Activated CD8-positive, alpha-beta T cell treated with anti-CD3 and anti-CD28 coated beads, Interleukin-2, amount 10 ng/mL, durations not matched to agents 7 days and 5 days (primary cell): ENCODE measurements at places on chromosomes 12 and 14. TPM values are rescaled to one million over a fixed set of nuclear protein-coding genes. Genes with fewer than 3 reads are reported as not detected.

DNA sequence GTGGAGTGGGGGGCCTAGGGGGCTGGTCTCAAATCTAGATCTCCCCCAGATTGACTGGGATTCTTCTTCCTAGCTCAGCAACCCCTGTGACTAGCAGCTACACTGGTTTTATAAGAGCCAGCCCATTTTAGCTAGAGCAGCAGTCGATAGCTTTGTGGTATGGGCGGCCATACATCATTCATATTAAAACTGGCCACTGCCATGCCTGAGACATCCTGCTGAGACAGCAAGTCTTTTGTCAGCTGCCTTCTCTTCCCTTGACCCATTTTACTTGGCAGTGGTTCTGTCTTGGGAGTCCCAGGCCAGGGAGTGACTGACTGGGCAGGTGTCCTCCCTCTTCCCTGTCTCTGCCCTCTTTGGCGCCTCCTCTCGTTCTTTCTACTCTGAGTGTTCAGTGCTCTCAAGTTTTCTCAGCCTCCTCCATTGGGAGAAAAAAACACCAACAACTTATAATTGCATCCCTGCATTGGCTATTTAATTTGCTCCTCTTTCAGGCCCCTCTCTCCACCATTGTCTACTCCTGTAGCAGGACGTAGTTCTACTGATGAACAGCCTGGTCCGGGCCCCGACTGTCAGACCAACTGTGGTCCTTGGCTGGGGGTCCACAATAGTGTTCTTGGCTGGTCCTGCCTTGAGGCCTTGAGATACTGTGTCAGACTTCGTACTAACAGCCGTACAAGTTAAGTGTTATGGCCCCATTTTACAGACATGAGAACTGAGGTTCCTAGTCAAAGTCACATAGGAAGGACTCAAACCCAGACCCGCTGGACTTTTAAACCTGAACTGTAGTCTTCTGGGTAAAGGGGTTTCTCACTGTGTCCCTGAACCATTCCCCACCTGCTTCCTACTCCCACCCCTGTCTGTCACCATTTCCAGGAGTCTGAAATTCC, 18.3 kb upstream of the JDP2 start:
- H3K4me3 ChIP-seq, result no peak overlapping the region
- H3K36me3 ChIP-seq, result no peaks in the 10 kb centered on the region
- no peak for DNase-seq

DNA sequence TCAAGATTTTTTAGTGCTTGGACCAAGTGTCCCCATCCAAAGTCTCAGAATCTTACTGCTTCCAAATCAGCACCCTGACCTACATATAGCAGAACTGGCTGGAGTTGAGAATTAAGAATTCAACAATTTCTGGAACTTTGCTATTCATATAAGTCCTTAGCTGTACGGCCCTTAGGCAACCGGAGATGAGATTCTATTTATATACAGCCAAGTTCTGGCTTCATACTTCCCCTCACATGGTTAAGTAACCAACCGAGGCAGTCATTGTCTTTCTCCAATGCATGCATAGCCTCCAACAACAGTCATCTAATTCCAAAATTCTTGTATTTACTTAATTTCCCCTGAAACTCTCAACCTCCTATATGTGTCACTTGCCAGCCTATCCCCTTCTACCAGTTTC, 76.6 kb downstream of the SINHCAF start:
- no peak overlapping the region for H3K27ac ChIP-seq
- no peak overlapping the region for H3K4me3 ChIP-seq
- no peaks in the 10 kb centered on the region for H3K4me1 ChIP-seq

- no peak for DNase-seq
- no peak overlapping the region for H3K27ac ChIP-seq
- no peak overlapping the region for H3K4me3 ChIP-seq
- no peaks in the 10 kb centered on the region for H3K4me1 ChIP-seq
- no peaks in the 10 kb centered on the region for H3K27me3 ChIP-seq
Observed at GRCh38 chr12:105803292-105803691, 335.5 kb downstream of the NUAK1 start.

- peak overlapping the region; percentile 76 for H3K4me3 ChIP-seq
- H3K36me3 ChIP-seq, result peaks cover 20% of the 10 kb centered on the region
- DNase-seq, result peak; percentile 25
- peaks cover 49% of the 10 kb centered on the region for H3K4me1 ChIP-seq
- no peaks in the 10 kb centered on the region for H3K27me3 ChIP-seq
- peak overlapping the region; percentile 89 for H3K27ac ChIP-seq
Observed at GRCh38 chr14:102775855-102776760, 1.1 kb upstream of the TRAF3 start.

DNA sequence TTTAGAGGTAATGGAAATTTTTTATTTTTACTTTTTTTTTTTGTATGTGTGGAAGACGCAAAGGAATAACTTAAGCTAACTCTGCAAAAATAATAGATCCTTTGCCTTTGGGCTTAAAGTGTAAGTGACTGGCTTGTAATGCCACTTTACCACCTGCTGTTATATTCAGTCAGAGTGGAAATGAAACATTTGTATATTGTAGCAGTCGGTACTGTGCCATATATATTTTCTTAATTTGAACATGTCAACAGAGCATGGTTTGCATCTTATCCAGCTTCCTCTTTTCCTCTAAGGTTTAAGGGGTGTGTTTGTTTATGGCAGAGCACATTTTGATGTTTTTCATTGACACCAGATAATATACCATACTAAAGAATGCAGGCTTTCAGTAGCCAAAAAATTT, 176.6 kb downstream of the TRHDE start:
- no peak overlapping the region for H3K4me3 ChIP-seq
- H3K36me3 ChIP-seq, result no peaks in the 10 kb centered on the region
- no peak for DNase-seq
- no peak overlapping the region for H3K27ac ChIP-seq

- H3K4me1 ChIP-seq, result no peaks in the 10 kb centered on the region
- no peak overlapping the region for H3K27ac ChIP-seq
- H3K27me3 ChIP-seq, result peaks cover 24% of the 10 kb centered on the region
- no peaks in the 10 kb centered on the region for H3K36me3 ChIP-seq
- H3K4me3 ChIP-seq, result no peak overlapping the region
Observed at GRCh38 chr14:62097072-62097471, 334.9 kb downstream of the SNAPC1 start.

GRCh38 chr12:93526786-93527428, 45.6 kb upstream of the SOCS2 start:
- H3K27me3 ChIP-seq, result peaks cover 4% of the 10 kb centered on the region
- H3K4me3 ChIP-seq, result no peak overlapping the region
- DNase-seq, result no peak
- H3K36me3 ChIP-seq, result no peaks in the 10 kb centered on the region
- H3K4me1 ChIP-seq, result peaks cover 15% of the 10 kb centered on the region

- H3K4me3 ChIP-seq, result no peak overlapping the region
- peak; percentile 79 for DNase-seq
- H3K4me1 ChIP-seq, result peaks cover 7% of the 10 kb centered on the region
- H3K27me3 ChIP-seq, result peaks cover 5% of the 10 kb centered on the region
- no peaks in the 10 kb centered on the region for H3K36me3 ChIP-seq
Observed at GRCh38 chr14:20610002-20610765, 19.0 kb upstream of the RNASE12 start.

DNA sequence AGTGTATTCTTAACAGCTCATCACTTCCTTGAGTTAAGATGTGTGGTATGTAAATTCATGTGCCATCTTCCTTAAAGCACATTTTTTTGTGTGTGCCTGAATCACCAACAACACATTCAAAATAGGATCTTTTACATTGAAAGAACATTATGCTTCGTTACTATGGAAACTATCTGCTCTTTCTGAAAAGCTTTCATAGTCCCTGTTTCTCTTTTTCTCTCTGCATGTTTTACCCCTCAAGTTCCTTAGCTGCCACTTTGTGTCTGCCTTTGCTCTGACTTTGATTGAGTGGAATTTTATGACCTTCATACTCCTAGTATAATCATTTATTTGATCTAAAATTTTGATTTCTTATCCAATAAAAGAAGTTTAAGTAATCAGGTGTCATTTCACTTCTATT, 880.3 kb upstream of the FOXG1 start:
- H3K27me3 ChIP-seq, result no peaks in the 10 kb centered on the region
- H3K36me3 ChIP-seq, result no peaks in the 10 kb centered on the region
- H3K4me3 ChIP-seq, result no peak overlapping the region

DNA sequence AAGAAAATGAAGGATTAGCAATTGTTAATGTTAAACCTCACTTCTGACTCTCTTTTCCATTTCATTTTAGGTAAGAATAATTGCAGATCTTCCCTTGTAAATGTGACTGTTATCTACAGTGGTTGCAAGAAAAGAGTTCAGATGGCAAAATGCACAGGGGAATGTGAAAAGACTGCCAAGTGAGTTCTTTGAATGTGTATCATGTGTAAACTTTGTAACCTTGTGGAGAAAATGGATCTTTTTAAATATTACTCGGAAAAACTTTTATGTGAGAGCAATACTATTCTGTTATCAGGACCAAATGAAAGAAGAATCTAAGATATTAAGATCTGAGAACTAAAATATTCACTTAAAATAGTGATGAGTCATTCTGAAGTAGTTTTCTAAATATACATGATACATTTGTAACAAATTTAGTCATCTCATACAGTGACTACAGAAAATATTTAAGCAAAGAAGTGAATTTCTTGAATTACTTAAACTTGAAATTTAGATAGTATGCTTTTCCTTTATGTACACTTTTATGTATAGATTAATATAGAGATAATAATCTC, 122.5 kb upstream of the CNTN1 start:
- H3K4me1 ChIP-seq, result no peaks in the 10 kb centered on the region
- no peaks in the 10 kb centered on the region for H3K36me3 ChIP-seq
- H3K4me3 ChIP-seq, result no peak overlapping the region
- H3K27me3 ChIP-seq, result no peaks in the 10 kb centered on the region
- no peak for DNase-seq

GRCh38 chr12:12723681-12724420, 6.7 kb downstream of the CDKN1B start:
- H3K36me3 ChIP-seq, result peaks cover 81% of the 10 kb centered on the region
- H3K27me3 ChIP-seq, result no peaks in the 10 kb centered on the region
- peak overlapping the region; percentile 99 for H3K4me3 ChIP-seq
- peak overlapping the region; percentile 96 for H3K27ac ChIP-seq

DNA sequence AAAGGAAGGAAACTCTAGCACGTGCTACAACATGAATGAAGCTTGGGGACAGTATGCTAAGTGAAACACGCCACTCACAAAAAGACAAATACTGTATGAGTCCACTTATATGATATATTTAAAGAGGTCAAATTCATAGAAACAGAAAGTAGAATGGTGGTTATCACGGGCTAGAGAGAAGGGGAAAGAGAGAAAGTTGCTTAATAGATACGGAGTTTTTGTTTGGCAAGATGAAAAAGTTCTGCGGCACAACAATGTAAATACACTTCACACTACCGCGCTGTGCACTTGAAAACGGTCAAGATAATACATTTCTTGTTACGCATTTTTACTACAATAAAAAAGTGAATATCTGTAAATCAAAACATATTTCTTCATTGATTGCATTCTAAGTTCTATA, 37.3 kb downstream of the FBLN5 start:
- peaks cover 3% of the 10 kb centered on the region for H3K27me3 ChIP-seq
- no peak overlapping the region for H3K4me3 ChIP-seq
- no peak for DNase-seq

IFNG gene
- 5.0 TPM for total RNA-seq

ANKRD33 gene
- not detected for total RNA-seq

APOLD1 gene
- 11.1 TPM for total RNA-seq

HEATR5A gene
- 9.4 TPM for total RNA-seq

TRIM9 gene
- 0.73 TPM for total RNA-seq

GPR137C gene
- 1.7 TPM for total RNA-seq

OR4K2 gene
- total RNA-seq, result not detected

OR4E2 gene
- not detected for total RNA-seq
